NCI-H2107 (cell line): ENCODE measurements at places on chromosomes 3 and 15.

DNA sequence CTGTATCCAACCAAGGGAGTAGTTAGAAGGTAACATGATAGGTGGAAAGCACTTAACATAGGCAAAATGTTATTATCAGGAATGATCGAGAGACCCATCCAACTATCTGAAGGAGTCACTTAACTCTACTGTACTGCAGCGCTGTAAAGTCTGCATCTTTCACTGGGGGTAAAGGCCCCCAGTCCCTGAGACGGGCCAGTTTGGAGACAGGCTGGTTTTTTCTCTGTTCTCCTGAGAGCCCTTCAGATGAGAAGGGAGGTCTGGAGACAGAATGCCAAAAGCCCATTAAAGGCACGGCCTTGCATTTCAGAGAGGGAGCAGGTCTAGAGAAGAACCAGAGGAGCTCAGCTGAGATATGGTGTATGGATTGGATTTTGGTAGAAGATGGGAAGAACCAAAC, 71.3 kb upstream of the CGNL1 start:
- no peak for DNase-seq

DNA sequence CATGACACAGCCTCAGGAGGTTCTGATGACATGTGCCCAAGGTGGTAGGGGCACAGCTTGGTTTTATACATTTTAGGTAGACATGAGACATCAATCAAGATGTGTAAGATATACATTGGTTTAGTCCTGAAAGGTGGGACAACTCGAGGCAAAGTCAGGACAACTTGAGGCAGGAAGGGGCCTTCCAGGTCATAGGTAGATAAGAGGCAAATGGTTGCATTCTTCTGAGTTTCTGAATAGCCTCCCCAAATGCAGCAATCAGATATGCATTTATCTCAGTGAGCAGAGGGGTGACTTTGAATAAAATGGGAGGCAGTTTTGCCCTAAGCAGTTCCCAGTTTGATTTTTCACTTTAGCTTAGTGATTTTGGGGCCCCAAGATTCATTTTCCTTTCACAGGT, 91.6 kb downstream of the CHCHD4 start:
- no peak for DNase-seq

GRCh38 chr3:107431246-107432012, 54.2 kb downstream of the CCDC54 start:
- DNase-seq, result no peak

GRCh38 chr3:187024536-187025226, 94.4 kb downstream of the ST6GAL1 start:
- DNase-seq, result no peak

- DNase-seq, result no peak
These were observed 13.1 kb upstream of the SLC35G2 start for GRCh38 chr3:136805795-136806194.

DNA sequence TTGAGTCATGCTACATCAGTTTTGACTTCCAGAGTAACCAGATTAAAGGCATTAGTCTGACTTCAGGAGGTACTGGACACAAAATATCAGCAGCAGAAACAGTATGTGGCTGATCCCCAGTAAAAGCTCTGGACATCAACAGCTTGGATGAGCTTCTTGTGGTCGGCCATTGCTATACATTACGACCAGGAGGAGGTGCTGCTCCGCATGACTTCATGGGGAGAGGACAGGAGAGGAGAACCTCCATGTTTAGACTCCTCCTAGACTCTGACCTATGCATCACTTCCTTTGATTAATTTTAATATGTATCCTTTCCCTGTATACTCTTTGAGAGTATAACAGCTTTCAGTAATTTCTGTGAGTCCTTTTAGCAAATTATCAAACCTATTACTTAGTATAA, 285.6 kb upstream of the ARHGEF26 start:
- no peak for DNase-seq

DNA sequence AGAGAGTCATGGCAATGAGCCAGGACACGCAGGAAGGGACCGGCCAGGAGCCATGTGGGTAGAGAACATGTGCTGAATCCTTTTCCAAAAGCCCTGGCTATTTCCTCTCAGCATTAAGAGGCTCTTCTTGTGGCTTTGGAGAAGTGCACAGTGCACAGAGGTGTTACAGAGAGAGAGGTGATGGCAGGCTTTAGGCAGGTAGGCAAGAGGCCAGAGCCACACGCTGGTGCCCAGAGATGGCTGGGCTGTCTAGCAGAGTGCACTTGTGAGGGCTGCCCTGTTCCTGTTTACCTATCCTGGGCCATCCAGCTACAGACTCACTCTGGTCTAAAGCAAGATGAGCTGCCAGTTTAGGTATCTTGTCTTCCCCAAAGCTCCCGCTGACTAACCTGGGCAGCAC, 402.6 kb downstream of the OCA2 start:
- DNase-seq, result no peak

- no peak for DNase-seq
These were observed 39.9 kb upstream of the BDH1 start for GRCh38 chr3:197595470-197596185.

DNA sequence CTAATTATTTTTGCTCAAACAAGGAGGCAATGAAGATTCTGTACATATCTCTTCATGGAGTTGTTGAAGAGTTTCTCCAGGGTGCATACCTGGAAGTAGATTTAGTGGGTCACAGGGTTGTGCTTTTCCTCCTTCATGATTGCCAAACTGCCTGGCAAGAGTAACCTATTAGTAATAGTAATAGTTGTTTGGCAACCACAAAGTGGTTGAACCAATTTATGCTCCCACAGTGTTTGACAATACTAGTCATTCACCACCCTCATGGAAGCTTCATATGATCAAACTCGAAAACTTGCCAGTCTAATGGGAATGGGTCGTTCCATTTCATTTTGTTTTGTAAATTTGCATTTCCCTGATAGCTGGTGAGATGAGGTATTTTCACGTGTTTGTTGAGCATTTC, 57.8 kb downstream of the TLE3 start:
- DNase-seq, result no peak
